ENCODE measurements at places on chromosomes 4 and X.

DNA sequence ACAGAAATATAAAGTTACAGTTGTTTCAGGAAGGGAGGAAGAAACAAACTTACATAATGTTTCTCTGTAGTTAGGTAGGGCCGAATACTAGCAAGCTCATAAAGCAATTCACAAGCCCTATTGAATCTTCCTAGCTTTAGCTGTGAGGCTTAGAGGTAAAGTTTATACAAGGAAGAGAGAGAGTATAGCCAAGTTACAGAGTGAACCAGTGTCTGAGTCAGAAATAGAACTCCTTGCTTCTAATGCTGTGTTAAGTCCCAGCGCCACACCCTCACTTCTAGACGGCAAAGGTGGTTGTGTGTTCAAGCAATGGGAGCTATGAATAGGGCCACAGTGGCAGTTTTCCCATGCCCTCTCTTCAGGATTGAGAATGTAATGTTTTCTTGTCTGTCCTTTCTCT lies 6.1 kb downstream of the LPAR4 start:
- no peak for DNase-seq

DNA sequence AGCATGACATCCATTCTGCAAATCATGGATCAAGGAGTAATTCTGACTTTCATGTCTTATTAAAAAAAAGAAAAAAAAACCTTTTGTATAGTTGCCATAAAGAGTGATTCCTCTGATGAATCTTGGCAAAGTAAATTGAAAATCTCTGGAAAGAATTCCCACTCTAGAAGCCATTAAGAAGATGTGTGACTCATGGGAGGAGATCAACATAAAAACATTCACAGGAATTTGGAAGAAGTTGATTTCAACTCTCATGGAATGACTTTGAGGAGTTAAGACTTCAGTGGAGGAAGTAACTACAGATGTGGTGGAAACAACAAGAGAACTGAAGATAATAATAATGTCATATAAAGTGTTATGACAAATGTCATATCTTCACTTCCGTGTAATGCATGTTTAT lies 204.2 kb downstream of the PABPC4L start:
- no peak for DNase-seq

GRCh38 chr4:120754590-120754989 lies 167.9 kb downstream of the PRDM5 start:
- no peak for DNase-seq

GRCh38 chr4:125323654-125324053 lies 8.9 kb downstream of the FAT4 start:
- DNase-seq = no peak
